NCI-H2171 treated with DMSO at 0.1 percent for 48 hours (cell line): ENCODE measurements at places on chromosomes 3 and 15.

DNA sequence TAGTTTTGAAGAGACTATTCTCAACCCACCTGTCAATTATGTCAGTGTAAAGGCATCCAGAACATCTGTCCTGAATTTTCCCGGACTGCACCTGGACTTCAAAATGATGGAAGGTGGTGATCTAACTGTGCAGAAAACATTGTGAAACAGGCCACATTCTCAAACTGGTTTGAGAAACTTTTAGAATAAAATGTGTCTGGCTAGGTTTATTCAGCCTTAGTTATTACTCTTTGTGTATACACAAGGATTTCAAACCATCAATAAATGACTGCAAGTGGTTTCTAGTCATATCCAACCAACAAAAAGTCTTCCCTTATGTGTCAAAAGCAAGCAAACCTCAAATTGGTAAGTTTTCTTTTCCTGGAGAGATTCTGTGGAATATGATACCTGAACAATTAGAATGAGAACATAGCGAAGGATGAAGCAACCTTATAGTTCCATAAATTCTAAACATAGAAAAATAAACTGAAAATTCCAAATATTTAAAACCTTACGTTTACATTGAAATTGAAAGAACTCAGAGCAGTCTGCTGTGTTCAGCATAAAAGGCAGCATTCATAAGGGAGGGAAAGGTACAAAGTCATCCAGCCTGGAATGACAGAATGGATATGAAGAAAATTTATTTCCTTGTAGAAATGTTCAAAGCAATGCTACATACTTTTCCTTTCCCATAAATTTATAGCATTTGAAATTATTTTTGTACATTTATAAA, 306.6 kb upstream of the TGFBR2 start:
- DNase-seq = no peak

DNA sequence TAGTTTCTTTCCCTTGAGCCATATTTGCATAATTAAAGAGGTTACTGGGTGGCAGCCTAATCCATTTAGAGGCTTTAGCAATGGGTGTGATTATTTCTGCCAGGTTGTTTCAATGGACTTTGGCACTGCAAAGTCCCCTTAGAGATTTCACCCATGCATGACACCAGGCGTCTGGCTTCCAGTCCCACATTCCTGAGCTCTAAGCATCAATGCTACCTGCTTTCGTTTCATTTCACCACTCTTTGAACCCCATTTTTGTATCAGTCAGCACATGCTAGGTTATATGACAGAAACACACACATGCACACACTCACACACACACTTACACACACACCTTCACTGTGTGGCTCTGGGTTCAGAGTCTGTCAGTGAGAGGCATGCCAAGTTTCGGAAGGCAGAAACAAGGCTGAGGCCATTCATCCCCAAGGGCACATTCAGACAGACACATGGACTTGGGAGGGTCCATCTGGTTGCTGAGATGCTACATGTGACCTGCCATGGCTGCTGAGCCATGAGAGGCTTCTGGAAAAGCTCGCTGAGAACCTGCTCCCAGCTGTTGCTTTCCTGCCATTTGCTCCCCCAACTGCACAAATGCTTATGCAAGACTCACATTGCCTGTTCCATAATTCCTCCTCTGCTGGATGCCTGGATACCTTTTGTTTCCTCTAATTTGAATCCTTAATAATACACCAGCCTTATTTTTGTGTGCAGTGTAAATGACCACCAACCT, 354.1 kb downstream of the GABRG3 start:
- DNase-seq = peak; percentile 23

GRCh38 chr3:156610154-156610553, 55.2 kb upstream of the SSR3 start:
- no peak for DNase-seq

DNA sequence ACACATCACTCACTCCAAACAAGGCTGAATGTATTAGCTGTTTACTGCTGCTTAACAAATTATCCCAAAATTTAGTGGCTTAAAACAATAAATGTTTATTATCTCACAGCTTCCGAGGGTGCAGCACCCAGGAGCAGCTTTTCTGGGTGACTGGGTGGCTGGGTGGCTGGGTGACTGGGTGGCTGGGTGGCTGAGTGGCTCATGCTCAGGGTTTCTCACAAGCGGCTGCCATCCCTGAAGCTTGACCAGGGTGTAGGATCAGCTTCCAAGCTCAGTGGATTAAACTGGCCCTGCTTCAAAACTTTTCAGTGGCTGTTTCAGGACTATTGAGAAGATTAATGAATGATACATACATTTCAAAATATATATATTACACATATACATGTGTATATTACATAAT, 2.3 kb upstream of the CYP11A1 start:
- no peak for DNase-seq

DNA sequence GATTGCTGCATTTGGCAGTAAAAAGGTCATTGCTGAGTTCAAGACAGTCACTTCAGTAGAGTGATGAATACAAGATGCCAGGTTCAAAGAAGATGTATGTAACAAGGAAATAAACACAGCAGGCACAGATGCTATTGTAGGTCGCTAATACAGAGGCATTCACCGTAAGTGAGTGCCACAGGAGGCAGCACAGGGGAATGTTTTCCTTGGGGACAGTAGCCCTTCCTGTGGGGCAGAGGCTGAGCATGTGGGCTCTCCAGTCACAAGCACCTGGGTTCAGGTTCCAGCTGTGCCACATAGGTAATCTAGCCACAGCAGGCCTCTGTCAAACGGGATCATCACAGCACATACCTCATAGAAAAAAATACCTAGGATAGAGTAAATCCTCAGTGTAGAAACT, 86.3 kb downstream of the RSL24D1 start:
- DNase-seq = no peak
